M059J (cell line): ENCODE measurements at places on chromosomes 2 and 18. TPM values are rescaled to one million over a fixed set of nuclear protein-coding genes. Genes with fewer than 3 reads are reported as not detected.
A peak's percentile ranks its signal among the peaks of the same experiment; 100 is the strongest.

GRCh38 chr2:9110893-9111569 lies 95.6 kb upstream of the ASAP2 start:
- DNase-seq: peak; percentile 62

GRCh38 chr2:172856606-172857005 lies 121.0 kb downstream of the RAPGEF4 start:
- DNase-seq: no peak

GRCh38 chr2:207236156-207236935 lies 70.6 kb upstream of the KLF7 start:
- no peak for DNase-seq

NTSR2 gene
- 0.12 TPM in 1 of 2 replicates, not detected in the other for total RNA-seq

DNA sequence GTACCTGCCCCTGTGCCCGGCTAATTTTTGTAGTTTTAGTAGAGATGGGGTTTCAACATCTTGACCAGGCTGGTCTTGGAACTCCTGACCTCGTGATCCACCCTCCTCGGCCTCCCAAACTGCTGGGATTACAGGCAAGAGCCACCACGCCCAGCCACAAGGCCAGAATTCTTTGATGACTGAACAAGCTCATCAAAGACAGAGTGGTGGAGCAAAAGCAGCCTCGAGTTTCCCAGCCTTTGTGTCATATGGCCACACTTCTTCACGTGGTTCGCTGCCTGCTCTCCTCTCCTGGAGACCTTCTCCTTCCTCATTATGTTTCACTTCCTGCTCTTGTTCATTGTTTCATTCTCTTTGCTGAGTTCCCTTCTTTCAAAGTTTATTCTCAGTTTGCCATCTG lies 9.9 kb upstream of the NPC1 start:
- no peak for DNase-seq

SCYGR7 gene
- not detected in 2 replicates for total RNA-seq

DNA sequence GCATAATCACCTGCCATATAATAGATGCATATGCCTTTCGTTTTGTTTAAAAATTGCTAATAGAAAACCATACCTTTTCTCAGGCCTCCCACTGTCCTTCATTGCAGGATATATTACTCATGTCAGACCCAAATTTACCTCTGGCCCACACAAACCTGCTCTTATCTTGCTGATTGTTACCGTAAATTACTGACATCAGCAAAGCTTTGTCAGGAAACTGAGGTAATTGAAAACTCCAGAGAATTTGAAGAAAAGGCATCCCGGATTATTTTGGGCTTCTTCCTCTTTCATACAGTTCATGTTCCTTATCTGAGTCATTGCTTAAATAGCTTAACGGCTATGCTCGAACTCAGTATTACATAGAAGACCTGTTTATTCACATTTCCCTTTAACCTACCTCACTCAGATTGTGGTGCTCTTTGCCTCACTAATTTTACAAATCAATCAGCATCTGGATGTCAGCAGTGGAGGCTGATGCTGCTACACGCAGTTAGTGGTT lies 145.7 kb downstream of the ZEB2 start:
- peak; percentile 18 for DNase-seq

RGPD4 gene
- total RNA-seq: not detected in 2 replicates

RESP18 gene
- not detected in 2 replicates for total RNA-seq

GRCh38 chr2:43088143-43089073 lies 138.0 kb downstream of the ZFP36L2 start:
- DNase-seq: peak; percentile 52
